ENCODE measurements at places on chromosomes 2 and 18.

DNA sequence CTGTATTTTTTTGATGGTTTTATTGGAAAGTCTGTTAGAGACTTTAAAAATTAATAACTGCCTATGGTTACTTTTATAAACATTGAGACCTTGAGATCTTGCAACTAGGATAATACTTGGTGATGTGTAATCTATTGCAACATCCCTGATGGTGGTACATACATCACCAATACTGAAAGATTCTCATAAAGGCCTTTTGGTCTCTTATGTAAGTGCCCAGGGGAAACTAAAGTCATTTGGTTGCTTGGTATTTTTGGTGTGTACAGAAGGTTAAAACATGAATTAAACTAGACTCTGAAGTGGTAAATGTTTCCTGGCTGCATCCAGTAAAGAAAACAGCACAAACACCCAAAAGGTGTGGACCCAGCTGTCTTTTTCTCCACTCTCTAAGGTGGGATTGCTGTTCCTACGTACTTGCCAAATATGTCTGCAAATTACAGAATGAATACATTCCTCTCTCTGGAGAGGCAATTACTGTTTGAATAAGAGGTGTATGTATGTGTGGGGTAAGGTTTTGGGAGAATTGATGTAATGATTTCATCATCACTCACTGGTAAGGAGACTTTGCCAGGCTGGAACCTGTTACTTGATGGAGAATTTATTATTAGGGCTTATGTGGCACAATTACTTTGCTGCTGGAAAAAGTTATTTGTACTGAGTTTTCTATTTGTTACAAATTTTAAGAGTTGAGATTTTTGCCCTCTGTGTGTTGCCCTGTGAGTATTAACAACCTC lies 3.6 kb downstream of the B3GNT2 start:
- DNase-seq: no peak

- DNase-seq: no peak
Observed at GRCh38 chr18:48072428-48073204, 142.2 kb upstream of the SMAD2 start.

- no peak for DNase-seq
Observed at GRCh38 chr2:202061695-202062094, 11.4 kb upstream of the KIAA2012 start.

DNA sequence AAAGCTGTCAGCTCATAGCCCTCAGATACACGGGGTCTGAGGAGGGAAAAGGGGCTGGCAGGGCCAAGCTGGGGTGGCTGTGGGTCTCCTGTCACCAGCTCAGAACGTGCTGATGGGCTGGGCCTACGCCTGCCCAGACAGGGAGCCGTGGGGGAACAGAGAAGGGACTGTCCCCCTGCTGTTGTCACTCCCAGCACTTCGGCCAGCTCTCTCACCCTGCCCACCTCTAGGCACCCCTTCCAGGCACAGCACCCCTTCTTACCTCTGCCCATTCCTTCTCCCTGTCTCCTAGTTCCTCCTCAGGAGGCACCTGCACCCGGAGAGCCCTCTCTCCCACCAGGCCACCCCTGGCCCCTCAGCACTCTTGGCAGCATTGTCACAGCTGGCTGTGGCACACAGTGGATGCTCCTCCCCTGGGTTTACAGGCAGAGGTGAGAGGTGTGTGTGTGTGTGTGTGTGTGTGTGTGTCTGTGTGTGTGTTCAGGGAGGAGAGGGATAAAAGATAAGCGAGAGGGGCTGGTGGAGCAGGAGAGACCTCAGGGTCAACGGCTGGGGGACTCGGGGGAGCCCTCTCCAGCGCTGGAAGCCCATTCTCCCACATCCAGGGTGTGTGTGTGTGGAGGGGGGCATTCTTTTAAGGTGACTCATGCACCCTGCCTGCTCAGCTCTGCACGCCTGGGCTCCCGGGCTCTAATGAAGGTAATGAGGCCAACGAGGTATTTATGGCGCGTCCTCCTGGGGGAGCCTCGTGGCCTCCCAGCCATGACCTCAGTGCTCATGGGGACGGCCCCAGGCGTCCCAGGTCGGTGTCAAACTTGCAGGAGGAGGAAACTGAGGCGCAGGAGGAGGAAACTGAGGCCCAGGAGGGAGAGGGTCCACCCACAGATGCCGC lies 66.1 kb upstream of the SMAD7 start:
- peak; percentile 50 for DNase-seq

DNA sequence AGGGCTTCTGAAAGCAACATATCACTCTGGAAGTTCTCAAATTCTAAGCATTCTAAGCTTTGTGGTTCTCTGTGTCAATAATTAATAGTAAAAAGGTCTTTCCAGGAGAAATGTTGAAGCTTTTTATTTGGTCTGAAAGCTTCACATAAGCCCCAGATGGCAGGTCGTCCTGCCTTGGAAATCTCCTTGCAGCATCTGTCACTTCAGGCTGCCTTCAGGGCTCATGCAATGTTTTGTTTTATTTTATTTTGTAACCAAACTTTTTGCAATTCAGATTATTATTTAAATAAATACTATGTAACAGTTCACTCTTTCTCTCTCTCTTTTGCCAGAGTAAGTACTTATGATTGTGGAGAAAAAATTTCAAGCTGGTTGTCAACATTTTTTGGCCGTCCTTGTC lies 46.7 kb upstream of the FHOD3 start:
- no peak for DNase-seq

All from K562 (cell line).